ENCODE measurements at places on chromosomes 5 and 9.

GRCh38 chr5:97844797-97845196 lies 661.8 kb upstream of the RIOK2 start:
- DNase-seq: no peak

DNA sequence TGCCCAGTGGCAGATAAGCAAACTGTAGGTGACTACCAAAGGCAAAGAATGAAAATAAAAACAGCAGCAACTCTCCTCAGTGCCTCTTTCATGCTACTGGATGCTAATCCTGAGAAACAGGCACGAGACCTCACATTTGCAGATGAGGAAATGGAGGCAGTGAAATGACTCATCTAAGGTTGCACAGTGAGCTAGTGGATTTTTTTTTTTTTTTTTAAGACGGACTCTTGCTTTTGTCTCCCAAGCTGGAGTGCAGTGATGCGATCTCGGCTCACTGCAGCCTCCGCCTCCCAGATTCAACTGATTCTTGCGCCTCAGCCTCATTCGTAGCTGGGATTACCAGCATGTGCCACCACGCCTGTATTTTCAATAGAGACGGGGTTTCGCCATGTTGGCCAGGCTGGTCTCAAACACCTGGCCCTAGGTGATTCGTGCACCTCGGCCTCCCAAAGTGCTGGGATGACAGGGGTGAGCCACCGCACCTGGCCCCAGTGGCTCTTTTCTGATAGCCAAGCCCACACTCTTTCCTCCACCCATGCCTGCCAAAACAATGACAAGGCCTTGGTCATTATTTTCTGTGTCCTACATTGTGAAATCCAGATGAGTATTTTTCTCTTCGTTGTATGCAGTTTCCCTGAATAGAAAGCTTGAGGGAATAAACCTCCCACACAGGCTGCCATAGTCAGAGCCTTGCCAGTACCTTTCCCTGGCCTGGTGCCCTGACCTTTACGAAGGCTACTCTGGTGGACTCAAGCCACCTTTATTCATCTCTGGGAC lies 19.2 kb downstream of the DOCK2 start:
- DNase-seq: no peak

DNA sequence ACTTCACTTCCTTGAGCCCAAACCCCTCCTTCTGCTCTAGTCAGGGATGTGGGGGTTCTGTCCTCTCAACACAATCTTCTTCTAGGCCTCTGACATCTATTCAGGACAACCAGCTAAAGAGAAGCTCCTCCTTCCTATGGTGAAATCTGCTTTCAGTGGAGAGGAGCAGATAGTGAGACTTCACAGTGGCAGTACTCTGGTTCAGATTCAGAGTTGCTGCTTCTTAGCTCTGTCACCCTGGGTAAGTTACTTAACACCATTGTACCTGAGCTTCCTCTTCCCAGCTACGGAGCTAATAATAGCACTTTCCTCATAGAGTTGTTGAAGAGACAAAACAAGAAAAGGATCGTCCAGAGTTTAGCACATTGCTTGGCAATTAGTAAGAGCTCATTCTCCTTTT lies 77.3 kb upstream of the LARP1 start:
- DNase-seq: no peak

DNA sequence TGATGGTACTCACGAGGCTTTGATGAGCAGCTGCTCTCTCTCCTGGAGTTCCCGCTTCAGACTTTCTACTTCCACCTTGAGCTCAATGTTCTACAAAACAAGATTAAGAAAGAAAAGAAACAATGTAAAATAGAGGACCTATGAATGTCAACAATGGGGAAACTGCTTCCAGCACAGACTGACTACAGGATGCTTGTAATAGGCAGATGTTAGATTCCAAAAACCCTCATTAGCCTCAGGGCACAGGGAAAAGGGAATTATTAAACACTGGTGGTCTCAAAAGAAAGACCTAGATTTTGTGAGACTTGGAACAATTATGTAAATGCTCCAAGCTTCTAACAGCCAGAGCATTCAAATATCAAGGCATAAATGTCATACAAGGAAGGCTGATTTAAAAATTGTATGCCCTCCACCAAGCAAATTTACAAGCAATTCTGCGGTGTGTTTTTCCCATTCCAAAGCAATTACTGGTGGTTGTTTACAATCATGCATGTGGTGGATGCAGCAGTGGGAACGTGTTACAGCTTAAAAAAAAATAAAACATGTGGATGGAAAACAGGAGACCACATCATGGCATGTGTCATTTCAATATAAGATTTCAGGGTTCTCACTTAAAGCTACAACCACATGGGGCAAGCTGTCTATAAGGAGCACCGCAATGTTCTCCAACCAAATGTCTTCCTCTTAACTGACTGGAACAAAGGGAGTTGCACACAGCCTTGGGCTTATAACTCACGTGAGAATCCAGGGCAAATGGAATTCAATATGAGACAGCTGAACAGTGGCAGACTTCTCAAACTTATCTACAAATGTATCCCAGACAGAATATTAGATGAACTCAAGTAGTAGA lies 34.0 kb downstream of the CDK5RAP2 start:
- DNase-seq: no peak

DNA sequence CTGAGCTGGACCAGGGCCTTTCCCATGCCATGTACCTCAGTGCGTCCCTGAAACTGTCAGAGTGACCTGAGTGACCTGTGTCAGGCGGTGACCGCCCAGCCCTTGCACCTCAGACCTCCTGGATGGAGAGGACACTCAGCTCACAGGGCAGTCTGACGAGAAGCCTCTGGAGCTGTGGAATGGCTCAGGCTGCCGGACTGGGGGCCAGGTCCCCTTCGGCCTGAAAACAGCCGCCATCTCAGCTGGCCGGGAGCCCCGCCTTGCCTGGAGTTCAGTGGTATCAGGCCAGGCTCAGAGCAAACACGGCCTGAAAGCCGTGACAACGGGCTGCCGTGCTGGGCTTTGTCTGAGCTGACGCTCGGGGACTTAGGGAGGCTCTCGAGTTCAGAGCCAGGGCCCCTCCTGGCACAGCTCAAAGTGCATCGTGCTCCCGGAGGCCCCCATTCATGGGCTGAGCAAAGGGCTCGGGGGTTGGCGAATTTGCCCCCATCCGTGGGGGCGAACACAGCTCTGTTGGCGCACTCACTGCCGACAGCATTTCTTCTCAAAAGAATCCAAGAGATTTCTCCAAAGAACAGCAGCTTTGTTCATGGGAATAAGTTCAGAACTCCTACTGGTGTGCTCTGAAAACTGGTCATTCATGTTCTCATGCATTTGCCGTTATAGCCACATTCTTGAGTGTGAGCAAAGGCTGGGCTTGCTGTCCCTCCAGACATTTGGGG lies 8.4 kb upstream of the SLC9A3 start:
- DNase-seq: no peak

DNA sequence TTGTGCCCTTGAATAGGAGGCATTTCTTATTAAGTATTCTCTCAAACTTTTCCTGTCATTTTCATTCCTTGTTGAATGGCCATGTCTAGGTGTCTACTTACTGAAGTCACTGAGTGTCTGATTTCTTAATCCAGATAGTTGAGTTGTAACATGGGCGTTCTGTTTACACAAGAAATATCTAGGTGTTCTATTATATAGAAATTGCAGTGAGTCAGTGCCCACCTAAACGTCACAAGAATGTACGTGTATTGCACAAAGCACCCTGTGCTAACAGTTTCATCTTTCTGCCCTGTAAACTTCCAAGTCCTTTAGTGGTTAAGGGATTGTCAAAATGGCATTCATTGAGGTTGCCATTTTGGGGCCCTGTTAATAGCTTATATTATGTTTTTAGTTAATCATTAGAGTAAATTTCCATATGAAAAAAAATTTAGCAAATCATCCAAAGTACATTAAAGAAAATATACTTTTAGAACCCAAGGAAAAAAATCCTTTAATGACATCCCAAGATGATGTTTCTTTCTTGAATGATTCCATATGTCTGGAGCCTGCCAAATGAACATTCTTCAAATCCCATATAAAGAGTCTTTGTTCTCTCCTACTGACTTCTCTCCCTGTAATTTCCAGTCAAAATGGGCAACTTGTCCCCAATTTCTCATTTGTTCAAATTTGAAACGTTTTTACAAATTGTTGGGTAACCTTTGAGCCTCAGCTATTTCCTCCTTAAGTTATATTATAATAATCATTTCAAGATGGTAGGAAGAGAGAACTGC lies 114.2 kb downstream of the GOLPH3 start:
- DNase-seq: no peak

- no peak for DNase-seq
Measured at GRCh38 chr5:115033861-115034260, 135.8 kb downstream of the TRIM36 start.

GRCh38 chr9:1253064-1253979 lies 203.2 kb downstream of the DMRT2 start:
- DNase-seq: no peak

DNA sequence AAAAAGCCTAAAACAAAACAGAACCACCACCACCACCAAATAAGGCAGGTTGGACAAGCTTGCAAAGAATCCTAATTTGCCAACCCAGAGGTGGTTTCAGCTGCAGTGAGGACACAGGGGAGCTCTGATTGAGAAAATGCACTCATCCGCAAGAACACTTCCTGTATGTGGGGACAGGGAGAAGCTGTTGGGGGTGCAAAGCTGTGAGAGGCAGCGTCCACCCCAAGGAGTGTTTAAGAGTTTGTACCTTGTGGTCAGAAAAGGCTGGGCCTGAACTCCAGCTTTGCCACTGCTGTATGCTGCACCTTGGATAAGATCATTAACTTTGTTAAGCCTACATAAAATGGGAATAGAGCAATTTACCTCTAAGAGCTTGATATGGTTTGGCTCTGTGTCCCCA lies 511.7 kb downstream of the BNC2 start:
- DNase-seq: no peak

All from stimulated activated CD4-positive, alpha-beta T cell treated with anti-CD3 and anti-CD28 coated beads, Interleukin-1b, Interleukin-23, amount 100 ng/mL, for 24 hours (primary cell).